ENCODE measurements at places on chromosomes 4 and X.
A peak's percentile ranks its signal among the peaks of the same experiment; 100 is the strongest.

GRCh38 chrX:21816136-21816535 is 23.3 kb upstream of the MBTPS2 start:
- DNase-seq: no peak

DNA sequence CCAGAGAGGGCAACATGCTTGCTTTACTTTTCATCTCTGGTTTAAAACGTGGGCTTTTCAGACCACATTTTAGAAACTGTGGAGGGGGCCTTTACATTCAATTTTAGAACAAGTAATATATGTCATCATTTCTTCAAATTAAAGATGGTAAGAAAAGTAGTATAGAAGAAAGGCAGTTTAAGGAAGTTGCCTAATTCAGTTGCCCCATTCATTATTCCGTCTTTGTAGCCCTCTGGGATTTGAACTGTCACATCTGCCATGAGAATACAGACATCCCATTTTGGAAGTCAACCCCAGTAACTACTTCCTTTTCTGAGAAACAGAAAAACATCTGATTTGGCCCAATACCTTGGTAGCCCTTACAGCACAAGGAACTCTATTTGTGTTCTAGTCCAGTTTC is 61.2 kb downstream of the PASD1 start:
- DNase-seq: no peak

DNA sequence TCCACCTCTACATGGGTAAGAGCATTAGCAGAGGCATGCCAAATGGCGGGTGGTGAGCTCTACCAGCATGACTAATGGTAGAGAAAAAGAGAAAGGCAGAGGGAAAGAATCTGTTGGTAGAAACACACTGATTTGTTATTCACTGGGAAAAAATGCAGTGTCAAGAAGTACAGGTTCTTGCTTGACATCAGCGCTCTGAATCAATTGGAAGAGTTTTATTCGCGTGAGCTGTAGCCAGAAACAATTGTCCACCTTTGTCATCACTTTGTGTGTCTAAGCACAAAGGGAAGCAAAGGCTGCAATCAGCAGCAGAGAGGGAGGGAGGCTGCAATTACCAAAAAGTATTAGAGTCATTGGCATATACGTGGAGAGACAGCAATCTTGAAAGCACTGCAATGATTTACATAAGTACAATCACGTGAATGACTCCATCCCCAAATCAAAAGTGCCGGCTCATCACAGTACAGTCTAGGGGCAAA is 67.7 kb upstream of the HS3ST1 start:
- peak; percentile 29 for DNase-seq

GRCh38 chr4:3690551-3691152 is 75.5 kb upstream of the ADRA2C start:
- DNase-seq: no peak

Data from Calu3 (cell line).